Stimulated activated naive CD4-positive, alpha-beta T cell treated with Interleukin-2 at 50 U/mL for 16 hours (primary cell): ENCODE measurements at places on chromosomes 7 and 10.

DNA sequence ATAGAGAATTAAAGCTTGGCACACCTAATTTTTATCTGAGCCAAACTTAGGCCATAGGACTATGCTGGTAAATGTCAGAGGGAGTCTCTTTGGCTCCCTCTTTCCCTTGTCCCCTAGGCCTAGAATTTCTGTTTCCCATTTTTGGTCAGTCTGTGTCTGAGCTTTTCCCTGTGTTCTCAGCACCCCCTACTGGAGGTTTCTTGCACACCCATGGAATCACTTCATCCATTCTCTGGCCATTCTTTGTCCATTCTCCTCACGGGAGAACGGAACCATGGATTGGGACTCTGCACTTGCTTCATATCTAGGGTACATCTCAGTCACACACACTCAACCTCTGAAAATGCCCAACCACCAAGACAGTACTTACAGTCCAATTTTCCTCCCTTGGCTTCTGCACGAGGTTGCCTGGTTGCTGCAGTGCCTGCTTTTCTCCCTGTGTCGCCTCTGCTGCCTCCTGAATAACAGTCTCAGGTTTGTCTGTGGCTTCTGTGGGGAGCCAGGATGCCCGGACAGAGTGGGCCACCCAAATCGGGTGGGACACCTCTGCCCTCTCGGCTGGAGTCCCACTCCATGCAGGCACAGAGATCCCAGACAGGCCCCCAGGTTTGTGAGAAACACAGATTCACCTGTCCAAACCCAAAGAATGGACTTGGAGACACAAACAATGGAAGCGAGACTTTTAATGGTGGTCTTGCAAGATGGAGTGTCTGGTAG, 35.1 kb upstream of the DNAH11 start:
- no peak for DNase-seq

GRCh38 chr10:124248056-124249045, 155.0 kb upstream of the CHST15 start:
- no peak for DNase-seq

GRCh38 chr7:41047789-41048191, 655.1 kb downstream of the INHBA start:
- DNase-seq: no peak

- no peak for DNase-seq
Measured at GRCh38 chr10:111109501-111110242, 32.8 kb downstream of the ADRA2A start.

GRCh38 chr10:112666094-112666493, 219.1 kb downstream of the VTI1A start:
- no peak for DNase-seq

GRCh38 chr10:112819231-112819630, 130.8 kb upstream of the TCF7L2 start:
- DNase-seq: no peak

GRCh38 chr10:71494476-71494875, 97.8 kb downstream of the CDH23 start:
- DNase-seq: no peak

GRCh38 chr7:22445140-22445743, 54.7 kb downstream of the STEAP1B start:
- DNase-seq: no peak

DNA sequence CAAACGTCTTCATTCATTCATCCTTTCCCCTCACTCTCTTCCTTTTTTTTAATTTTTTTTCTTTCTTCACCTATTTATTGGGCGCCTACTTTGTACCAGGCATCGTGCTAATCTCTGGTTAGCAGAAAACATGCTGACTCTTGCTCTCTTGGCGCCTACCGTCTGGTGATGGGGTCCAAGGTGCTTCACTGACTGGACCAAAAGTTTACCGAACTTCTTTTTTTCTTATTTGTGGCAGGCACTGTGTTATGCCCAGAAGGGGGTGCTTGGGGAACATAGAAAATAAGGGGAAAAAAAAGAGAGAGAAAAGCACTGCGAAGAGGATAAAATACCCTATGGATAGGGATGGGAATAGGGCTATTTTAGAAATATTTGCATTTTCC, 505 bp upstream of the FAM204A start:
- DNase-seq: no peak

DNA sequence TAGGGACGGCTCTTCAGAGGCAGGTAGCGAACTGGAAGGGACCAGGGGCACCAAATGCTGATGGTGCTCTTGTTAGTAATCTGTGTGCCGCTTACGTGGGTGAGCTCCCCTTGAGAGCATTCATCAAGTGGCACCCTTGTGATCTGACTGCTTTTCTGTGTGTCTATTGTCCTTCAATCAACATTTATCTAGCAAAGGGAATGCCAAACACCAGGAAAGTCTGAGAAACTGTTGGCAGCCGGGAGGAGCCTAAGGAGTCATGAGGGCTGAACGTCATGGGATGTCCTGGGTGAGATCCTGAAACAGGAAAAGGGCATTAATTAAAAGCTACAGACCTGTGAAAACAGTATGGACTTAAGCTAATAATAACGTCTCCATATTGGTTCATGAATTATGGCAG, 733.1 kb downstream of the TYW1 start:
- no peak for DNase-seq

DNA sequence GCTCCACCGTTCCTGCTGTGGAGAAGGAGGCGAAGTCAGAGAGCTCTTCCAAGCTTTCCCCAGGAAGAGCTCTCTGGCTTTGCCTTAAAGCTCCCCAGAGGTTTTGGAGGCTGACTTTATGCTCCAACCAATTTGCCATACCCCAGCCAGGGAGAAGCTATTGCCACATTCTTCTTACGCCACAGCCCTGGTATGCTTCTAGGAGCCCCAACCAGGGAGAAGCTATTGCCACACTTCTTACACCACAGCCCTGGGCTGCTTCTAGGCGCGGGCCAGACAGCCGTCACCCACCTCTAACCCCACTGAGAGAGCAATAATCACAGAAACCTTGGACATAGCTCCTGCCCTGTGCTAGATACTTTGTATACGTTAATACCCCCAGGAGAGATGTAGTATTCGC, 951 bp downstream of the ELOVL3 start:
- DNase-seq: no peak

- DNase-seq: no peak
Measured at GRCh38 chr10:25531457-25532061, 356.8 kb downstream of the GPR158 start.

DNA sequence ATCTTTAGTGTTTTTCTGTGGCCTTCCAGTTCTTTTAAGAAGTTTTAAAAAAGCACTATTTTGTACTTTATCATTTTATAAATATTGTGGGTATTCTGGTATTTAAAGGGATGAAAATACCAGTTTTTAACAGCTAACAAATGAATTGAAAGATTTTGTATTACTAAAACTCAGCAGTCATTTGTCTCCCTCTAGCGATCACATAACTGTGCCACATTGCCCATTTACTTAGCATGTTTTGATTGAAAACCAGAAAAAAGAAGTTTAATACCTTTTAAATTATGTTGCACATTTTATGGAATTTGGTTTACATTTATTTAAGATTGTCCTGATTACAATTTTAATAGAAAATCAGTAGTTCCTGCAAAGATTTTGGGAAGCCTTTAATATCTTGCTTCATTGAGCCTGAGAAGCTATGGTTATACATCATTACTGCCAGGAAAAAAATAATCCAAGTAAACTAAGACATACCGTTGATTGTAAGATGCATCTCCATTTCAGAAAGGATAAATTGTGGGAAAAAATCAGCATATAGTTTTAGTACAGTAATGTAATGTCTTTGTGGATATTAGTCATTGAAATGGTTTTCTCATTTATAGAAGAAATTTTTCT, 34.9 kb downstream of the TAX1BP1 start:
- no peak for DNase-seq

DNA sequence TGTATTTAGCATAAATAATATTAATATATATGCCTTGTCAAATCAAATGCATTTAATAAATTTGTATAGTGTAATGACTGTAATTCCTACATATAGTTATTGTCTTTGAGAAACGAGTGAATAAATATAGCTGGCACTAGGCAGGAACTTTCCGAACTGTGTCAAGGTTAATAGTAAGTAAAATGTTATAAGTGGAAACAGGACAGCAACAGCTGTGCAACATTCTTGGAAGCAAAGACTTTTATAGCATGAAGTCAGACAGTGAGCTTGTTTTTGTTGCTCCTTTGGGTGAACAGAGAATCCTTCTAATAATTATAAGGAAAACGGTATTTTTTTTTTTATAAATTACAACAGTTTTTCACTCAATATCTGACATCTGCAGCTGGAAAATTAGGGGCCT, 14.0 kb upstream of the EXOC6 start:
- DNase-seq: no peak

- DNase-seq: no peak
Measured at GRCh38 chr10:32104622-32105509, 48.6 kb upstream of the KIF5B start.

DNA sequence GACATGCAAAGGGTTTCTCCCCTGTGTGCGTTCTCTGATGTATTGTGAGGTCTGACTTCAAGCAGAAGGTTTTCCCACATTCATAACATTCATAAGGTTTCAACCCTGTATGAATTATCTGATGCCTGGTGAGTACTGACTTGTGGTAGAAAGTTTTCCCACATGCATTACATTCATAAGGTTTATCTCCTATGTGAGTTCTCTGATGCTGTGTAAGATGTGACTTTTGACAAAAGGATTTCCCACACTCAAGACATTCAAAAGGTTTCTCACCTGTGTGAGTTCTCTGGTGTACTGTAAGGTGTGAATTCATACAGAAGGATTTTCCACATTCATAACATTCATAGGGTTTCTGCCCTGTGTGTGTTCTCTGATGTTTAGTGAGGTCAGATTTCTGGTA, 45.1 kb downstream of the ZNF33B start:
- no peak for DNase-seq

GRCh38 chr10:10831085-10831484, 186.6 kb upstream of the CELF2 start:
- no peak for DNase-seq

- no peak for DNase-seq
Measured at GRCh38 chr7:27839099-27839498, 99.1 kb downstream of the TAX1BP1 start.

DNA sequence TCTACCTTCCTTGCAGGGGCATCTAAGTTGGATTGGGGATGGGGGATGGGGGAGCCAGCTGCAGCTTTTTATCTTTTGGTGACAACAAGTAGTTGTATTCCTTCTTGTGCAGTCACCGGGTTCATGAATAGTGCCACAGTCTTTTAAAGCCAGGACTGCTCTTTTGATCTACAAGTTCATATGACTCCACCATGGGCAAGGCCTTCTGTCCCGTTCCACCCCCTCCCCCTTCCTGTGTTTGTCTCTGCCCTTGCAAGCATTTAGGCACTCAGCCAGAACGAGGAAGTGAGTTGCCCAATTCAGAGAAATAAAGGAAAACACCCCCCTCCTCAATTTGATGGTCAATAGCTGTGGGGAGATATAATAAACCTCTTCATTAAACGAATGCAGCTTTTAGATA, 44.8 kb upstream of the EGR2 start:
- DNase-seq: no peak

DNA sequence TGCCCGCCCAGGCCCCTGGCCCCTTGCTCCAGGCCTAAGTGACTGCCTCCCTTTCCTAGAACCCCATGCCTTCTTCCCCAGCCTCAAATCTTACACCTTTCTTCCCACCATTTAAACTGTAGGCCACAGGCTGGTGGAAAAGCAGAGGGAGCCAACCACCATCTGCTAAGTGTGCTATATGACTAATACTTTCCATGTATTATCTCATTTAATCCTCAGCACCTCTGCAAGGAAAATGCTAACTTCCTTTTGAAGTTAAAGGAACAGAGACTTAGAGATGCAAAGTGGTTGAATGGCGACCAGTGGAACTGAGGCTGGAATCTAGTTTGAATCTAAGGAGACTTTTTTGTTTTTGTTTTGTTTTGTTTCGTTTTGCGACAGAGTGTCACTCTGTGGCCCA, 17.8 kb upstream of the MTPAP start:
- DNase-seq: no peak

- no peak for DNase-seq
Measured at GRCh38 chr7:40299097-40299496, 164.3 kb downstream of the SUGCT start.

GRCh38 chr10:24341371-24341770, 132.4 kb downstream of the KIAA1217 start:
- DNase-seq: no peak

DNA sequence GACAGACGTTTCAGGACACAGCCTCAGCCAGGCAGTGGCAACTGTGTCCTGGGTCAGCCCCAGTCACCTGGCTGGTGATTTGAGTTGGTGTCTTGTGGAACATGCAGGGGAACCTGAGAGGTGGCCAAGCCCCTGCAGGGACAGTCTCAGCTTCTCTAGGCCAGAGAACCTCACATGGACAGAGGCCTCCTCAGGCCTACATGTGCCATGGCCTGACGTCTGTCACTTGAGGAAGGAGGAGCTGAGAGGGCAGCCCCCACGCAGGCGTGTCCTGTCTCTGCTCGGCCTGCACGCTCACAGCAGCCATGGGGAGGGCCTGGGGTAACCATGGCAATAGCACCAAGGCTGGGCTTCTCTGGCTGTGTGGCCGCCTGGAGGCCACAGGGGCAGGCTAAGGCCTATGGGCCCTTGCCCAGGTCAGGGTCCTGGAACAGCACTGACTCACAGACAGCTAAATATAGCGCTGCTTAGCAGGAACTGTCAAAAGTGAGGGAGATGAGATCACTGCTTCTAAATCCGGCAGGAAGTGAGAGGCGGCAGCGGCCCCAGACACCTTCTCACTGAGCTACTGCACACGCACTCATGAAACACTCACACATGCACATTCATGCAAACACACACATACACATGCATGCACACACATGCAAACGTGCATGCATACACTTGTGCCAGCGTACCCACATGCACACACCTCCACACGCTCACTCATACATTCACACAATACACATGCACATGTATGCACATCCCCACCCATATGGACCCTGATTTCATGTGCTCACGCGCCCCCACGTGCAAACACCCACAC, 57.0 kb downstream of the YKT6 start:
- peak; percentile 78 for DNase-seq

DNA sequence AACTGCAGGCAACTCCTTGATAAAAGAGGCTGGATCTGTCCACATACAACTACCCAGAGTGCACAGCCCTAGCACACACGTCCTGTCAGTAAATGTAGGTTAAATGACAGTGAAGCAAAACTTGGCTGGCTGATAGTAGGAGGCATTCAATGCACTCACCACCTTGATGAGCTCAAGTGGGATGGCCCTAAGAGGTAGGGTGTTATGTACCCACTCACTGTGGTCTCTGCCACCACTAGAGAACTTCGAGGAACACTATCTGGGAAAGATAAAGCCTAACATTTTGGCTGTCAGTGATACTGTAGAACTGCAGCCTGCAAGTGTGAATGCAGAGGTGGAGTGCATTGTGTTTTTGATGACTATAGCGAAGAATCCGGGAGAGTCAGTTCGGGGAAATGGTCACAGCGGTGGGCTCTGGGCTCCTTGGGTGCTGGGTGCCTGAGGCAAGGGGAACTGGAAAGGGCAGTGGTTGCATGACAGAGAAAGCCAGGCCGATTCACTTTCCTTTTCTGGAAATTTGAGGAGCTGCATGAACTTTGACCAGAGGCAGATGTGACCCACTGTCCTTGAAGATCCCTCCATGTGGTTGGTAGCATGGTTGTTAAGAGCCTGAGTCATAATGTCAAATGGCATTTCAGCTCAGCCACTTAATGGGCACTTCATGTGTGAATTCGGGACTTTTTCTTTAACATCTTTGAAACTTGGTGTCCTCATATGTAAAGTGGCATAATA, 93.1 kb upstream of the ZPBP start:
- no peak for DNase-seq
